Psoas muscle (tissue), 8 donors: ENCODE measurements at places on chromosomes 7 and 10.

GRCh38 chr7:34184466-34184865, 279.1 kb downstream of the BMPER start:
- no peak overlapping the region for H3K27ac ChIP-seq
- H3K36me3 ChIP-seq: no peaks in the 10 kb centered on the region
- no peak overlapping the region for H3K4me3 ChIP-seq

DNA sequence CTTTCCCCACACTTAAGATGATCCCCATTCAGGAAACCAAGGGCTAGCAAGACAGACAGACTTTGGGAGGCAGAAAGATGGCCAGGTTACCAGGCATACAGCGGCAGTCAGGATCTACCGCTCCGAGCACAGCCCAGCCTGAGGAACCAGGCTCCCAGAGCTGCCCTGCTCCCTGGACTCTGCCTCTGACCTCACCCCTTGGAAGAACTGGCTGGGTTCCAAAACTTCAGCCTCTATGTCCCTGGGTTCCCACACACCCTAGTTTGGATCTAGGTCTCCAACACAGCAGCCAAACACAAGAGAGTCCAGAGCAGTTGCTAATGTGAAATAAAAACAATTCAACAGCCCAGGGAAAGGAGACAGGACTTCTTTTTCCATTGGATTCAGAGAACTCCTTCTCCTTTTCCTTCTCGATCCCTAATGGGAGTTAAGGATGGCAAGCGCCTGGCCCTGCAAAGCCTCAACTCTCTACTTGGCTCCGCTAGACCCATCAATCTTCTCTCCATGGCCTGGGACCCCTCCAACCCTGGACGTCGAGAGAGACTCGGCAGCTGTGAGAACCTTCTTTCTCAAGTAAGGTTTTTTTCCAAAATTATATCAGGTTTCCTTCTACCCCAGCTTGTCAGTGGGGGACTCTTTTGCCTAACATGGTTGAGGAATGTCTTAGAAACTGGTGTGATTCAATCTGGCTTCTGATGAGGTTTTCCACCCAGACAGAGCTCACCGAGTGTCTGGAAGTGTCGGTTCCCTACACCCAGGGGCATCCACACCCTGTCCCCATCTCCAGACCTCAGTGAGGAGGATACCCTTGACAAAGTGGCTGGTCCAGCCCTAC, 219.6 kb downstream of the KCNMA1 start:
- no peak overlapping the region for H3K4me3 ChIP-seq
- DNase-seq: no peak
- H3K36me3 ChIP-seq: no peaks in the 10 kb centered on the region
- H3K27me3 ChIP-seq: no peaks in the 10 kb centered on the region
- no peak overlapping the region for H3K27ac ChIP-seq
- peaks cover 5% of the 10 kb centered on the region for H3K4me1 ChIP-seq

- H3K27ac ChIP-seq: no peak overlapping the region
- no peaks in the 10 kb centered on the region for H3K4me1 ChIP-seq
- no peak overlapping the region for H3K4me3 ChIP-seq
- H3K27me3 ChIP-seq: no peaks in the 10 kb centered on the region
These were observed 199.4 kb downstream of the CYP26A1 start for GRCh38 chr10:93272884-93273675.

DNA sequence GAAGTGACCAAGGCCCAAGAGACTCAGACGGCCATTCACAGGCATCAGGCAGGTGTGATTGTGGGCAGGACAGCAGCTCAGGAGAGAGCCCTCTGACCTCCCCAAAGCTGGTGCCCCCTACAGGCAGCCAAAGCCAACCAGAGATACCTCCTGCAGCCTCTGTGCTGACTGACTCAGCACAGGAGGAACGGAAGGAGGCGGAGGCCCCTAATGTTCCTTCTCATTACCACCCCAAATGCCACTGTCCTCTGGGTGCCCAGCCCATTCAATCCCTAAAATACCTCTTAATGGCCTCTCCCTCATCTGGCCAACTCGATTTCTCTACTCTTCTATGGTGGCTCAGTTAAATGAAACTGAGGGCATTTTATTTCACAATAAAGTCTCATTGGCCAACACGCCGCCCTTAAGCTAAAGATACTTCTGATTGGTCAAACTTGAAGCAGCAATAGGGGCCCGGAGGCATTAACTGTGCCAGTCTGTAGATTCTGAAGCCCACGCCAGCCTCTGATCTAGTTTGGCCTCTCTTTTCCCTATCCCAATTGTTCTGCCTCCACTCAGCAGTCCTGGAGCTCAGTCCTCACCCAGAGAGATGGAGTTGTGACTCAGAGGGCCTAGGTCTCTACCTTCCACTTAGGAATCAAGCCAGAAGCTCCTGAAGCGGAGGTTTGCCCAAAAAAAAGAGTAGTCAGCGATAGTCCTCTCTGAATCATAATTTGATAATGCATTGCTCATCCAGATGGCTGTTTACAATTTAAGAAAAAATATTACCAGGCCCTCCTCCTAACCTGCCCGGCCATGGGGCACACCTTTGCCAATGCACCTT, 1.2 kb downstream of the CYREN start:
- DNase-seq: peak; percentile 74
- peak overlapping the region; percentile 100 for H3K27ac ChIP-seq
- peaks cover 46% of the 10 kb centered on the region for H3K4me1 ChIP-seq
- peak overlapping the region; percentile 97 for H3K4me3 ChIP-seq

DNA sequence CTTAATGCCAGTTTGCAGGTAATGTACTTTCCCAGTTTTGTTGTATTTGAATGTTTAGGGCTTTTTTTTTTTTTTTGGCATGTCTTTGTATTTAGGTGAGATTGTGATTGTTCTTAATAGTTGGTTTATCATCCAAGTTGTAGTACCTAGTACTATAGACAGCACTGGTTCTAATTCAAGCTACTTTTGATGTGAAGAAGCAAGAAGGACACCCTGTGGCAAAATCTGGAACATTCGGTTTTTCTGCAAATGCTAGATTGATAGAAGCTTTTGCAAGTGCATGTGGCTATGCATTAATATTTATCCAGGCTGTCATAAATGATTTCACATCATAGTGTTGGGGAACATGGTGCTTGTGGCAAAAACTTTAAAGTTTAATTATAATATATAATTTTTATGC, 248.9 kb downstream of the FOXP2 start:
- H3K27me3 ChIP-seq: no peaks in the 10 kb centered on the region
- no peak overlapping the region for H3K27ac ChIP-seq
- no peak for DNase-seq
- no peak overlapping the region for H3K4me3 ChIP-seq
- H3K36me3 ChIP-seq: no peaks in the 10 kb centered on the region

- no peak for DNase-seq
- no peaks in the 10 kb centered on the region for H3K36me3 ChIP-seq
- no peak overlapping the region for H3K27ac ChIP-seq
- peaks cover 1% of the 10 kb centered on the region for H3K27me3 ChIP-seq
- no peaks in the 10 kb centered on the region for H3K4me1 ChIP-seq
- H3K4me3 ChIP-seq: no peak overlapping the region
These were observed 162.1 kb upstream of the FOXK1 start for GRCh38 chr7:4519819-4520520.

- H3K27me3 ChIP-seq: no peaks in the 10 kb centered on the region
- H3K4me3 ChIP-seq: no peak overlapping the region
- H3K4me1 ChIP-seq: no peaks in the 10 kb centered on the region
- H3K27ac ChIP-seq: no peak overlapping the region
- DNase-seq: no peak
These were observed 61.9 kb downstream of the MRPL32 start for GRCh38 chr7:42994096-42994495.

DNA sequence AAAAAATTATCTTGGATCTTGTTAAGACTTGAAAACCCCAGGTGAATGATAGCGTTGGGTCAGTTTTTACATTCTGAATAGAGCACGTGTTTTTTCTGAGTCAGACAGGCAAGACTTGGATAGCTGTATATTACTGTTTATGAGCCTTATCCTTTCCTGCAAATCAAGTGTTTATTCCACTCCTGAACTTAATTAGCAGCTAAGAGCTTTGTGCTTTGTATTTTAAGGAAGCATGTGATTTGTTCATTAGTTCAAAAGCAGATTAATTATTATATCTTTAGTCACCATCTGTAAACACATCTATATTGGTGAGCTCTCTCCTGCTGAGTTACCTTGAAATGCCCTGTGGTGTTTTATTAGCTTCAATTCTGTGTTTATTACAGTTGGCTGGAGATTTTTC, 98.6 kb upstream of the PRPS1L1 start:
- no peak overlapping the region for H3K27ac ChIP-seq
- DNase-seq: no peak
- no peaks in the 10 kb centered on the region for H3K4me1 ChIP-seq
- H3K4me3 ChIP-seq: no peak overlapping the region

DNA sequence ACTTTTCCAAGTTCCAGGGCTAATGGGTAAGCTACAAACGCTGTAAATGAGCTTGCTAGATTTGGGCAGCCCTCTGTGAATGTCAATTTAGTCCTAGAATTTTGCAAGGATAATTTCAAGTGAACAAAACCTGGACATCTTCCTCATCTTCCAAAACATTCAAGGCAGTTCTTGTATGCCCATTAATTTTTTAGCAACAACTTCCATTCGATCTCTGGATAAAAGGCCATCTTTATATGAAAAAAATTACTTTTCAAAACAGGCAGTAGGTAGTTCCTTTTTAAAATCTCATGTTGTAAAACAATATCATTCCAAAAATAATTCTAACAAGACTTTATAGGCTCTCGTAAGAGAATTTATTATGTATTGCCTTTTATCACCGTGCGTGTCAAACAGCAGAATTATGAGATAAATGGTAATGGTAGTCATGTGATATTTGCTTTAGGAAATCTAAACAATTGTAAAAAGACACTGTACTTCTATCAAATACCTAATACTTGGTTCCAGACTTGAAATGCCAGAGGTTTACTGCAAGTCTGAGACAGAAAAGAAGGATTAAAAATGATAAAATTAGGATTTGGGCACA, 143.7 kb upstream of the NRP1 start:
- H3K27ac ChIP-seq: no peak overlapping the region
- H3K4me1 ChIP-seq: no peaks in the 10 kb centered on the region
- no peak for DNase-seq
- no peak overlapping the region for H3K4me3 ChIP-seq

- no peak overlapping the region for H3K4me3 ChIP-seq
- no peak overlapping the region for H3K27ac ChIP-seq
These were observed 232.3 kb upstream of the GLI3 start for GRCh38 chr7:42469341-42469740.

DNA sequence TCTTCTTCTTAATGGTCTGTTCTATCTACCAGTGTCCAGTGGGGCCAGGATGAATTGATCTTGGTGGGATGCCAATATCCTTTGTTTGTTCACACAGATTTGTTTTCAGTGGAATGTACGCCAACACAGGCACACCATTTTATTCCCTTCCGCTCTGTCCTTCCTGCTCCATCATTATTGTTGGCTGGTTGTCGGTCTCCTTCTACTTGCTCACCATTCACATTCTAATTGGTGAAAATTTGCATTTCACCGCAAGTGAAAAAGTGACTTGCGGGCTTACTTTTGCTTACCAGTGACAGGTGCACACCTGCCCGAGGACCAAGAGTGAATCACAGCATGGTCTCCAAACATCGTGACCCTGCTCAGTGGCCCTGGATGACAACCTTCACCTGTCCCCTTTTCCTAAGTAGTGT, 148.3 kb downstream of the NOC3L start:
- H3K27ac ChIP-seq: peak overlapping the region; percentile 83
- no peak for DNase-seq
- no peak overlapping the region for H3K4me3 ChIP-seq
